Gastroesophageal sphincter (tissue), 4 donors: ENCODE measurements at places on chromosomes 2 and 18.

DNA sequence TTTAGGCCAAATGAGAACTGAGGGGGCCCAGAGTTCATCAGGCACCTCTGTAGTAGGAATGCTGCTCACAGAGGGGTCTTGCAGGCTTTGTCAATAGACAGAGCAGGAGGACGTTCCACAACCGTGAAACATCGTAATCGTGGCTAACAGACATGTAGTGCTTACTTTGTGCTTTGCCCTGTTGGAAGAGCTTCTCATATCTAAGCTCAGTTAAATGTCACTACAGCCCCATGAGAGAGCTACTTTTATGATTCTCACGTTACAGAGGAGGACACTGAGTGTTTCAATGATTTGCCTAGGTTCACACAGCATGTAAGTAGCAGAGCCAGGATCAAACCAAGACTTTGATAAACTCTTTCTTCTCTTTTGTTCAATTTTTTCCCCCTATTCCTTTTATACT, 136.6 kb downstream of the MYCN start:
- no peaks in the 10 kb centered on the region for H3K36me3 ChIP-seq
- no peaks in the 10 kb centered on the region for H3K4me1 ChIP-seq
- H3K4me3 ChIP-seq: no peak overlapping the region
- H3K27ac ChIP-seq: no peak overlapping the region

- H3K27me3 ChIP-seq: no peaks in the 10 kb centered on the region
- ATAC-seq: no peak
- H3K4me1 ChIP-seq: peaks cover 6% of the 10 kb centered on the region
- H3K36me3 ChIP-seq: peaks cover 51% of the 10 kb centered on the region
- H3K4me3 ChIP-seq: no peak overlapping the region
- no peak overlapping the region for H3K27ac ChIP-seq
Observed at GRCh38 chr2:73084971-73085370, 13.5 kb upstream of the SFXN5 start.

DNA sequence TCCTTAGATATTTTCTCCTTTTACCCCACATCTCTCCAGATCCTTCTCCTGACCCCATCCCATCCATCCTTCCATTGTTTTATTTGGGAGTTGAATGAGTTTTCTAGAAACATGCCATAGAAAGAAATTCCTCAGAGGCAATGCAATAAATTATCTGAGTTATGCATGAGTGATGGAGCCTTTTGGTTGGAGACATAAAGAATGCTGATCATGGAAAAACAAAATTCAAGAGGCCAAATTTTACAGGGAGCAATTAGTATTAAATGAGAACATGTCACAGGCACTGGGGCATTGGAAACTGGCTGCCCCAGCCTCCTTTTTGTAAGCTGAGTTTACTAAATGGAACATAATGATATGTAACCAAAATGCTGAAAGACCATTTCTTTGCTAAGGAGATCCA, 74.2 kb upstream of the LCLAT1 start:
- ATAC-seq: no peak
- H3K27me3 ChIP-seq: no peaks in the 10 kb centered on the region
- H3K27ac ChIP-seq: no peak overlapping the region
- no peak overlapping the region for H3K4me3 ChIP-seq
- no peaks in the 10 kb centered on the region for H3K36me3 ChIP-seq

- peaks cover 4% of the 10 kb centered on the region for H3K4me1 ChIP-seq
- no peaks in the 10 kb centered on the region for H3K36me3 ChIP-seq
- ATAC-seq: no peak
- H3K27me3 ChIP-seq: no peaks in the 10 kb centered on the region
Observed at GRCh38 chr2:30306522-30306921, 75.2 kb downstream of the LBH start.

- no peaks in the 10 kb centered on the region for H3K36me3 ChIP-seq
- no peak for ATAC-seq
- H3K27ac ChIP-seq: no peak overlapping the region
- H3K27me3 ChIP-seq: no peaks in the 10 kb centered on the region
- no peak overlapping the region for H3K4me3 ChIP-seq
Observed at GRCh38 chr2:179974761-179975160, 32.3 kb downstream of the CWC22 start.

GRCh38 chr2:147863835-147864234, 19.0 kb downstream of the ACVR2A start:
- no peaks in the 10 kb centered on the region for H3K36me3 ChIP-seq
- H3K4me3 ChIP-seq: no peak overlapping the region
- peaks cover 4% of the 10 kb centered on the region for H3K4me1 ChIP-seq
- H3K27me3 ChIP-seq: no peaks in the 10 kb centered on the region
- ATAC-seq: no peak
- H3K27ac ChIP-seq: no peak overlapping the region

GRCh38 chr2:183117226-183117625, 7.0 kb upstream of the NUP35 start:
- no peaks in the 10 kb centered on the region for H3K27me3 ChIP-seq
- H3K27ac ChIP-seq: no peak overlapping the region
- no peaks in the 10 kb centered on the region for H3K36me3 ChIP-seq
- H3K4me3 ChIP-seq: no peak overlapping the region
- no peaks in the 10 kb centered on the region for H3K4me1 ChIP-seq
- ATAC-seq: no peak

GRCh38 chr18:2508155-2508554, 63.1 kb downstream of the METTL4 start:
- H3K27ac ChIP-seq: no peak overlapping the region
- ATAC-seq: no peak
- no peak overlapping the region for H3K4me3 ChIP-seq
- H3K4me1 ChIP-seq: no peaks in the 10 kb centered on the region

GRCh38 chr2:179268277-179268925, 3.8 kb upstream of the SESTD1 start:
- no peak overlapping the region for H3K27ac ChIP-seq
- no peaks in the 10 kb centered on the region for H3K36me3 ChIP-seq
- ATAC-seq: peak; percentile 14
- no peaks in the 10 kb centered on the region for H3K27me3 ChIP-seq
- no peak overlapping the region for H3K4me3 ChIP-seq

DNA sequence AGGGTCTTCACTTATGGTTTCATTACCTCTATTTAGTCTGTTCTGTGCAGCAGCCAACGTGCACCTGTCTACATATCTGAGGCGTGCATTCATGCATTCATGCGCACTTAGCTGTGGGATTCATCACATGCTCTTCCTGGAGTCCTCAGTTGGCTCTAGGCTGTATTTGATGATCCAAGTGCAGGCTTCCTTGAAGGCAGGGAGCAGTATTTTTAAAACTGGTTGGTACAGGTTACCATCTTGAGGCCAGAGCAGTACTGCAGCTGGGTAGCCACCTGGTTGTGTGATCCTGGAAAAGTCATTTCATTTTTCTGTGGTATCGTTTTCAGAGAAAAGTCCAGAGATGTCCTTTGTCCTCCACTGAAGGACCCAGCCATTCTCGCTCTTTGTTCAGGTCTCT, 109.8 kb downstream of the EN1 start:
- H3K27me3 ChIP-seq: peaks cover 21% of the 10 kb centered on the region
- no peak overlapping the region for H3K27ac ChIP-seq
- no peak for ATAC-seq
- H3K4me3 ChIP-seq: no peak overlapping the region

DNA sequence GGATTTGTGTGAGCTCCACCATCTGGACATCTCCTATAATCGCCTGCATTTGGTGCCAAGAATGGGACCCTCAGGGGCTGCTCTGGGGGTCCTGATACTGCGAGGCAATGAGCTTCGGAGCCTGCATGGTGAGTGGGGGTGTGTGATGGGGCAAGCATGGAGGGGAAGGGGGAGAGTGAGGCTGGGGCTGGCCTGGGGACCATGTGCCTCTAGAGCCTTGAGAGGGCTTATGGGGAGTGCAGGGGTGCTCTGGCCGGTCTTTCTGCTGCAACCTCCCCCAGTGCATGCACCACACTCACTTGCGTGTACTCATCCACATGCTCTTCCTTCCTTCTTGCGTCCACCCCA, 7.9 kb downstream of the STK11IP start:
- no peak for ATAC-seq
- peaks cover 21% of the 10 kb centered on the region for H3K4me1 ChIP-seq
- H3K36me3 ChIP-seq: peaks cover 97% of the 10 kb centered on the region
